IPS DF 19.7 (cell line): ENCODE measurements at places on chromosomes 13 and 19.

DNA sequence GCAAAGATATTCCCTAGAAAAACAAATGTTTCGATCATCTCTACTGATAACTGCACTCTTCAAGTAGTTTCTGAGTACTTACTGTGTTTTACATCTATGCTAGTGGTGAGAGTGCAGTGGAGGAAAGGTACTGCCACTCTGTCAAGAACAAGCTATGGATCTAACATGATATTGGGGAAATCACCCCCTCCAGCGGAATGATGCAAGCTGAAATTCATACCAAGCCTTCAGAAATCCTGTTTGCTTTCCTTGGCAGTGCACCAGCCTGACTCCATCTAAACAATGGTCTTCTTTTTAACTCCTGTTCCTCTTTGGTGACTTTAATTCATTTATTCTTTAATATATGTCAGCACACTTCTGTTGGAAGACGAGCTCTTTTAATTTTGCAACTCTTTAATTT is 238.0 kb downstream of the PCDH9 start:
- no peak for DNase-seq

DNA sequence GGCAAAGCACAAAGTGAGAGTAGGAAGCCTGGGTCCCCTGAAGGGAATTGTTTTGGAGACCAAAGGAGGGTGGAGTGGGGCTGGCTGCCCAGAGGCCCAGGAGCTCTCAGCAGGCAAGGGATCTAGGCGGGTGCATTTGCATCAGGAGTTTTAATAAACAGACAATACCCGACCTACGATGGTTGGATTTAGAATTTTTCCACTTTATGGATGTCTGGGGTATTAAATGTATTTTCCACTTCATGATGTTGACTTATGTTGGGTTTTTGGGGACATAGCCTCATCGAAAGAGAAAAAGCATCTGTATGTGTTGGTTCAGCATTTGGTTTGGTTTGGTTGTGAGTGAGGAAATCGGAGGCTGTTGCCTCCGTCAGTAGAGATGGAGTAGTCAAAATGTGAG is 205.2 kb upstream of the MAB21L1 start:
- no peak for DNase-seq

DNA sequence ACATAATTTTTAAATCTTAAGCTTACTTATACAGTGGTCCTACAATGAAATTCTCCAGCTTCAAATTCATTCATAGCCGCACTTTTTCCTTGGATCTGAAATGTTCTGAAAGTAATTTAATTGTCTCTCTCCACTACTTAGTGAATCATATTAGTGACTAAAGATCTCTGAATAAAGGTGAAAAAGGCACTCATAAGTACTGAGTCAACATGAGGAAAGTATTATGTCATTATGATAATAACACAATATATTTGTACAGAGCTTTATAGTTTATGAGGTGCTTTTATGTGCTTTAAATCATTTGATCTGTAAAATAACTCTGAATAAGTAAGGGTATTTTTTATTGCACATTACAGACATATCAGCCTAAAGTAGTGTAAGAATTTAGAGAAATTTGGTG is 628.2 kb upstream of the SLITRK5 start:
- no peak for DNase-seq

DNA sequence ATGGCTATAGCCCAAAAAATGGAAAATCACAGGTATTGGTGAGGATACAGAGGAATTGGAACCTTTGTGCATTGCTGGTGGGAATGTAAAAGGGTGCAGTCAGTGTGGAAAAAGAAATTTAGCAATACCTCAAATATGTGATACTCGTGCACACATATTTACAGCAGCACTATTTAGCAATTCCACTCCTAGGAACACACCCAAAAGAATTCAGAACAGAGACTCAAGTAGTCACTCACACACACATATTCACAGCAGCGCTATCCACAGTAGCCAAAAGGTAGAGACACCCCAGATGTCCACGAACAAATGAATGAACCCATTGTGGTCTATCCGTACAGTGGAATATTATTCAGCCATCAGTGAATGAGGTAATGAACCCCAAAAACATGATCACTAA is 114.0 kb downstream of the COL4A2 start:
- no peak for DNase-seq

- DNase-seq, result no peak
These were observed 95.2 kb downstream of the FRY start for GRCh38 chr13:32126756-32127155.

GRCh38 chr13:112104881-112105234 is 37.9 kb downstream of the SOX1 start:
- DNase-seq, result no peak

GRCh38 chr13:40664350-40665125 is 1.9 kb downstream of the FOXO1 start:
- no peak for DNase-seq

GRCh38 chr19:55683449-55684261 is 8.6 kb downstream of the EPN1 start:
- no peak for DNase-seq

DNA sequence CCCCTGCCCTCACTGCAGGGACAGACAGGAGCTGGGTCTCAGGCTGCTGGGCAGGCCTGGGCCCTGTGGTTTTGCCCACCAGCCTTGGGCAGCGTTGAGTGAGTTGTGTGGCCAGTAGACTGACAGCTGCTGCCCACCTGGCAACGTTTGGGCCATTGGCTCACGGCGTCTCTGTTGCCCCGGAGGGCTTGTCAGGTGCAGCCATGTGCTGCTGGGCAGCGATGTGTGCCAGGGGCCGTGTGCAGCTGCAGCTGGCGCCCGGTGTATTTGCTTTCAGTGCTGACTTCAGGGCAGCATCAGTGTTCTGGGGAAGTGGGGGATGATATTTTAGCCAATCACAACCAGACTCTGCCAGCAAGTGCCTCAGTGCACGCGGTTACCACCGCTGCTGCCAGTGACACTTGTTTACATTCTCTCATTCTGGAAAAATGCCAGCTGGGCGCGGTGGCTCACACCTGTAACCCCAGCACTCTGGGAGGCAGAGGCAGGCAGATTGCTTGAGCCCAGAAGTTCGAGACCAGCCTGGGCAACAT is 10.6 kb downstream of the FZR1 start:
- DNase-seq, result no peak

GRCh38 chr13:45142440-45143345 is 22.4 kb downstream of the GTF2F2 start:
- DNase-seq, result no peak

DNA sequence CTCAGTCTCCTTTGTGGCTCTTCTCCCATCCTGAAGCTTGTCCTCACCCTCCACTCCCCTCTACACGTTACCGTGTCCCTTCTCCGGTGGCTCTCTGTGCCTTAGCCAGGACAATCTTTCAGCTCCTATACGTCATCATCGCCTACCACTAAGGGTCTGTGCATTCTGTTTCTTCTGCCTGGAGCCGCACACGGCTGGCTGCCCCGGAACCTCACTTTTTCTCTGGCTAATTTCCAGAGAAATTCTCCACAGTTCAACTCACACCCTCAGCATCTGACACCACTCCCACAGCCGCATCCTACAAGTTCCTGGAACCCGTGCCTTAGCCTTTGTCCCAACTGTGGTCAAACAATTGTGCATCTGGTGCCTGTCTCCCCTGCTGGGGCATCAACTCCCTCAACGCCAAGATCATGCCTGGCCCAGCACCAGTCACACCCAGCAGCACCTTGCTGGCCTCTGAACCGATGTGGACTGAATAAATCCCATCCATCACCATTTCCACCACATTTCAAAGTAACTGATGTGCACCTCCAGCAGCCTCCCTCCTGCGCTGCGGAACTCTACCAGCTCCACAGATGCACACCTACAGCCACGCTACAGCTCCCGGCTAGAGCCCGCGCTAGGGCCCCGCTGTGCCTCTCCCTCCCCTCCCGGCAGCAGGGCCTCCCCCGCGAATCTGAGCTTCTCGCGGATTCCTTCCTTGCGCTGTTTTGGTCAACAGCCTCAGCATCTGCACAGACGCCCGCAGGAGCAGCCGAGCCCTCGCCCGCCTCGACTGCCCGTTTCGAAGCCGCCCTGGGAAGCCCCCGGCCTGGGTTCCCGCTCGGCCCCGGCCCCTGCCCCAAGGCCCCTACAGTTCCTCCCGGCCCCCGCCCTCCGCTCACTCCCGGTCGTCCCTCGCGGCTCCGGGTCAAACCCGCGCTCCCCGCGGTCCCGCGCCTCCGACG is 689 bp downstream of the DCUN1D2 start:
- no peak for DNase-seq

- no peak for DNase-seq
These were observed 275.5 kb upstream of the SOX21 start for GRCh38 chr13:94987869-94988268.

- peak; percentile 38 for DNase-seq
These were observed 67.1 kb downstream of the RASA3 start for GRCh38 chr13:114065141-114065925.

DNA sequence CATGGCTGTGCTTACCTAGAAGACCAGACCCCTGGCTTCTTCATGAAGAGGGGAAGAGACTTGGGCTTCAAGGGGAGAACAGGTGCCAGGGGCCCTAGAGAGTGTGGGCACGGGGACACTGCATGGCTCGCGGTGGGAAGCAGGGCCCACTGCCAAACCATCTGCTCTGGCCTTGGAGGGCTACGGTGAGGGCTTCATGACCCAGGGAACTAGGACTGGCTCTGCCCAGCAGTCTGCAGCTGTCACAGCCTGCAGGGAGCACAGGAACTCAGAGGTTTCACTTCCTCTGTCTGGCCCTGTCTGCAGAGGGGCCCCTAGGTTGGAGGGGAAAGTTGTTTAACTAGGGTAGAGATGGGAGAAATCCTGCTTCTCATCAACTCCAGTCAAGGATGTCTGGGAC is 4.3 kb downstream of the ERCC1 start:
- no peak for DNase-seq

DNA sequence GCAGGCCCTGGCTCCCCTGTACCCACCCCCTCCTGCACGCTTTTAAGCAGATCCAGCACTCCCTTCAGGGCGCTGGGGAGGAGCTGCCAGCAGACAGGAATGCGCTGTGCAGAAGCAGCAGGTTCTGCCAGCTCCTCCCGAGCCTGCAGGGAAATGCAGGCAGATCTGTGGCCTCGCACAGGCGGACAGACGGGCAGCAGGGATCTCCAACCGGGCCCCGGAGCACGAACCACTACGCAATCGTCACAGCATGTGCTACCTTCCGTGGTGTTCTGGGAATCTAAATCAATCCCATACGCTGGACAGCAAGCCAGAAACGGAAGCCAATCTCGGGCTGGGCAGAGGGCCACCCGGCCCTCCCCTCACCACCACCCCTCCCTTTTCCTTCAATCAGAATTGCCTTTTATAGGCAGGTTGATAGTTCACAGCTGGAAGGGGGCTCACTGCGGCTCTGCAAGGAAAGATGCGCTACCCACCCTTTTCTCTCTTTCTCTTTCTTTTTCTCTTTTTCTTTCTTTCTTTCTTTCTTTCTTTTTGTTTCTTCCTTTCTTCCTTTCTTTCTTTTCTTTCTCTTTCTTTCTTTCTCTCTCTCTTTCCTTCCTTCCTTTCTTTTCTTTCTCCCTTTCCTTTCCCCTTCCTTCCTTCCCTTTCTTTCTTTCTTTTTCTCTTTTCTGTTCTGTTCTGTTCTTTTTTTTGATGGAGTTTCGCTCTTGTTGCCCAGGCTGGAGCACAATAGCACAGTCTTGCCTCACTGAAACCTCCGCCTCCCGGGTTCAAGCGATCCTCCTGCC is 99.9 kb downstream of the GNG7 start:
- no peak for DNase-seq

DNA sequence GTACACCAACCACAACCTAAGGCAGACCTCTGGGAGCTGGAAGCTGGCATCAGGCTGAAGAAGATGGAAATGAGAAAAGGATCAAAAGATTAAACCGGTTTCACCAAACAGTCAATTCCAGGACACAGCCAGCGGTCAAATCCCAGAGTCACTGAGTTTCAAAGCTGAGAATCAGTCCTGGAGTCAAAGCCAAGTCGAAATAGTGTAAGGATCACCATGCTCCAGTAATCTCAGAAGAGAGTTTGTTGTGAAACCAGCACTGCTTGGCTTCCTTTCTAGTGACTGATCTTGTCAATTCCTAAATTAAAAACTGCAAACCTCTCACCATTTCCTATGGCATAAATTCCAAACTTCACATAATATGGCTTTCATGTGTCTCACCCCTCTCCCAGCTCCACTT is 198.8 kb downstream of the GPC6 start:
- DNase-seq, result no peak

GRCh38 chr13:111915104-111915551 is 151.8 kb upstream of the SOX1 start:
- no peak for DNase-seq

DNA sequence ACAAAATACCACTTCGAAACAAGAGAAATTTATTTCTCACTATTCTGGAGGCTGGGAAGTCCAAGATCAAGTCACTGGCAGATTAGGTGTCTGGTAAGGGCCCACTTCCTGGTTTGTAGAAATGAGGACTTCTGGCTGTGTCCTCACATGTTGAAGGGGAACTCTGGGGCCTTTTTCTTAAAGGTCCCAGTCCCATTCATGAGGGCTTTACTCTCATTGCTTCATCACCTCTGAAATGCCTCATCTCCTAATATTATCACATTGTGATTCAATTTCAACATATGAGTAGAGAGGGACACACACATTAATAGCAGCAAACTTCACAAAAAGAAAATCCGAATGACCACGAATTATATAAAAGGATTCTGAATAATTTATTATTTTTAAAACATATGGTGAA is 21.6 kb upstream of the SIGLEC14 start:
- DNase-seq, result no peak

DNA sequence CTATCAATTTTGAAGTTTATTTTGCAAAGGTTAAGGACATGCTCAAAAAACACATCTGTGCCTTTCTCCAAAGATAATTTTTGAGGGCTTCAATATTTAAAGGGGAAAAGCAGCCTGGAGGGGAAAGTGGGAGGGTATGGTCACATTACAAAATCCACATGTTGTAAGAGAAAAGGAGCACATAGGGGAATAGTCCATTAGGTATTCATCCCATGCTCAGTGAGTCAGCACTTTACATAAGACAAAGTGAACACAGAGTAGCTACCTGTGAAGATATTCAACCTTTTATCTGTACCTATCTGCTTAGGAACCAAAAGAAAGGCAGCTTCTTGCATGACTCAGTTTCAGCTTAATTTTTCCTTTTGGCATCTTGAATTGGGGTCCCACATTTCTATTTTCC is 932.0 kb downstream of the SLITRK6 start:
- no peak for DNase-seq

DNA sequence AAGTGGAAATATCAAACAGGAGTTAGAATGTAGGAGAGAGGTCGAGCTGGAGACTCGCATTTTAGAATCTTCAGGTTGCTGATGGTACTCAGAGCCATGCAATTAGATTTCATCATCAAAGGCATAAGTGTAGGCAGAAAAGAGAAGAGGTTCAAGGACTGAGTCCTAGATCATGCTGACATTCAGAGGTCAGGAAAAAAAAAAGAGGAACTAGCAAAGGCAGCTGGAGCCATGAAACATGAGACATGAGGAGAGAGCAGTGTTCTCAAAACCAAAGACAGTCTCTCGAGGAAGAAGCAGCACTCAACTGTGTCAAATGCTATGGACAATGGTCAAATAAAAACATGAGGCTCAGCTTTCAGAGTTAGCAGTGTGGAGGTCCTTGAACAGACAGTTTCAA is 12.4 kb upstream of the TPP2 start:
- no peak for DNase-seq
